Mesothelial cell of epicardium (in vitro differentiated cells): ENCODE measurements at places on chromosomes 5 and 9.

DNA sequence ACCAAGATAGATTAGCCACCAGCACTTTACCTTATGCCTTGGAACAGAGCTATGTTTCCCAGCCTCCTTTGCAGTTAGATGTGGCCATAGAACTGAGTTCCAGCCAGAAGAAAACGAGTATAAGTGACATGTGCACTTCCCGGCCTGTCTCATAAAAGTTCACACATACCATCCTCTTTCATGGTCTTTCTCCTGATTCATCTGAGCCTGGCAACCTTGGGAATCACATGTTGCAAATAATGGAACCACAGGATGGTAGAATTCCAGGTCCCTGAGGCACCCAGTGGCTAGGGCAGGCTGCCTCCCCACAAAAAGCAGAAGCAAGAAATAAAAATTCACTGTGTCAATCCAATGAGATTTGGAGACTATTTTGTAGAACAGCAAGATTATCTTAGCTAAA, 128.1 kb downstream of the PDE4D start:
- DNase-seq = no peak

GRCh38 chr9:79149585-79149984, 422.2 kb upstream of the TLE4 start:
- DNase-seq = no peak

DNA sequence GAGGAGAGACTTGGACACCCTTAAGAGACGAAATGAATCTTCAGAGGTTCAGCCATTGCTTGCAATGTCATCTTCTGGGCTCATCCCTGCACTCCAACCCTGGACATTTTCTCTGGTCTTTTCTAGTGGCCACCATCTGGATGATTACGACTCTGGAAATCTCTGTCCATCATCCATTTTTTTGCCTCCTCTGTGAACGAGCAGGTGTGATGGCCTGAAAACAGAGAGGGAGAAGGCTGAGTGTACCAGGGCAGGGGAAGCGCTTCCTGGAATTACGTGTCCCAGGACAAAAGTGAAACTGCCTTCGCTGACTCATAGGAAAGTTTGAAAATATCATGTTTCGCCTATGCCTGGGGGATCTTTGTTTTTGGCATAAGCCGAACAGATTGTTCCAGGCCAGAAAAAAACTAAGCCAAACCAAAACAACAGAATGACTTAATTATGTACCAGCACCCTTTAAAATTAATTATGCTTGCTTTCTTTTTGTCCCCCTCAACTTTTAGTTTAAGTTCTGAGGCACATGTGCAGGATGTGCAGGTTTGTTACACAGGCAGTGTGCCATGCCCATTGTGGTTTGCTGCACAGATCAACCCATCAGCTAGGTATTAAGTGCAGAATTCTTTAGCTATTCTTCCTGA, 31.9 kb downstream of the ANKRD33B start:
- no peak for DNase-seq

DNA sequence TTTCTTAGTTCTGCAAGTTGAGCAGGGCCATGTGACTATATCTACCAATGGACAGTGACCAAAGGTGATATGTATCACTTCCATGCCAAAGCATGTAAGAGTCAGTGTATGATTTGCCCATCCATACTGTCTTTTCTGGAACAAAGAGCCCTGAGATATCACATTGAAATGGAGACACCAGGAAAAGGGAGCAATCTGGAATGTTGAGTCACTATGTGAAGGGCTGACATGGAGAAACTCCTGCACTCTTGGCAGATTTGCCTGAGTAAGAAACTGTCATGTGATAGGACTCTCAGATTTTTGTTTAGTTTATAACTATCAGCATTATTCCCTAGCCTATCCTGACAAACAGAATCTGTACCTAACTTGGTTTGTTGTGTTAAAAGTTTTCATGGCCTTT, 29.8 kb upstream of the TMEM161B start:
- DNase-seq = no peak

- no peak for DNase-seq
Observed at GRCh38 chr5:132392411-132392810, 22.9 kb downstream of the SLC22A5 start.

- no peak for DNase-seq
Observed at GRCh38 chr9:132125361-132125760, 36.5 kb upstream of the NTNG2 start.

GRCh38 chr5:141934099-141934844, 10.6 kb downstream of the DELE1 start:
- DNase-seq = no peak

DNA sequence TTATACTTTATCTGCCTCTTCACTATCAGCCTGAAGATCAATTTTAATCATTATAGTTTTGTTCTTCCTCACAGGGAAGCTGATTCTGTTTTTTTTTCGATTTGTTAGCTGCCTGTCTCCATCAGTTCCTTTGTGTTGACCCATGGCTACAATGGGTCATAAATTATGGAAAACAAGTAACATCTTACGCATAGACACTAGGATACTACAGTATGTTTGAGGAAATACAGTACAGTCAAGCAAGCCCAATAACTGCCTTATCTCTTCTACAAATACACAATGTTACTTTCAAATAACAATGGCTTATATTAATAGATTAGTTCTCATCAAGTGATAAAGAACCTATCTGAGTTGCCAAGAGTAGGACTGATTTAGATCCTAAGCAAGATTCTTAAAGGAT, 160.5 kb upstream of the FREM1 start:
- no peak for DNase-seq

DNA sequence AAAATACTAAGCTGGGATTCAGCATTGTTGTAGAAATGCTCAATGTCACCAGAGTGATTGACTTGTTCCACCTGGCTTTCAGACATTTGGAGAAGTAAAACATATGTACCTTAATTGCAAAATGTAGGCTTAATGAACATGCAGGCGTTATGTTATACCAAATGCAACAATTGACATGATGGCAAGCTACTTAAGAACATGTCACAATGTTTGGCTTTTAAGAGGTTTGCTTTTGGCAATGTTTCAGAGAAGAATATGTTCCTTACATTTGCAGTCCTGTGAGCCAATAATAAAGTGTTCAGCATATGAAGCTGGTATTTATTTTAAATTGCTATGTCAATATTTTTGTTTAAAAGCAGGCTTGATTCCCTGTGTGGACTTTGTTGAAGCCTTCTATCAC, 111.7 kb upstream of the NUDT12 start:
- no peak for DNase-seq

- no peak for DNase-seq
Observed at GRCh38 chr5:181044093-181044599, 4.1 kb downstream of the BTNL9 start.

GRCh38 chr9:2041736-2042135, 26.6 kb downstream of the SMARCA2 start:
- no peak for DNase-seq

GRCh38 chr9:90641884-90642487, 638 bp downstream of the DIRAS2 start:
- no peak for DNase-seq

DNA sequence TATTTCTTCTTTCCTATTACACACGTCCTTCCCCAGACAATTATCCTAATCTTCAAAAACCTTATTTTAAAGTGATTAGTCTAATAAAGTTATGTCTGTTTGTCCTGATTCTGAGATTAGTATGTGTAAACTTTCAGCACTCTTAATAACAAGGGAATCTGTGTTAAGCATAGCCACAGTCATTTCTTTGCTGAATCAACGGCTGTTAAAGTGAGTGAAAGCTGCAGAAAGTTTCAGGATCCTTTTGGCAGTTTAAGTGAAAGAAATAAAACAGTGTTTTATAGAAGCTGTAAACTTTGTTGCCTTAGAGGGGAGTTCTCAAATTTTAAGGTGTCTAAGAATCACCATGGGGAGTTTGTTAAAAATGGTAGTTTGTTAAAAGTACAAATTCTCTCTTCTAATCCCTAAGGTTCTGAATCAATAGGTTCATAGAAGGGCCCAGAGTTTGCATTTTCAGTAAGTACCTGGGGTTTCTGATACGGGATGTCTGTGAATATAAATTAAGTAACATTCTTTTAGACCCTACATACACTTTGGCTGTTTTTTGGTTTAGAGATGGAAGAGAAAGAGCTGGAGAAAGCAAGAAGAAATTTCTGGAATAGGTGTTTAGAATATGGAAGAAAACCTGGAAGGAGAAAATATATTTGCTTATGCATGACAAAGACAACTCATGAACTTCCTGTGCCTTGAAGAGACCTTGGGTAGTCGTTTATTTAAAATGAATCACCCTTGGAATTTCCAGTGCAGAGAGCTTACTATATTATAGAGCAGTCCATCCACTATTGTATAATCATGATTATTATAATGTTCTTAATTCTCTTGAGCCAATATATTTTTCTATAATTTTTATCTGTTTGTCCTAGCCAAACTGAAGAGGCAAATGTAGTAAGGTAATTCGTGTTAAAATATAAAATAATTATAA, 45.7 kb downstream of the SCAMP1 start:
- no peak for DNase-seq

GRCh38 chr5:137395011-137395755, 103.9 kb downstream of the SPOCK1 start:
- no peak for DNase-seq

GRCh38 chr9:81074221-81074620, 615.1 kb downstream of the TLE1 start:
- no peak for DNase-seq

GRCh38 chr9:91785447-91785842, 164.6 kb downstream of the ROR2 start:
- no peak for DNase-seq

GRCh38 chr5:23639326-23639725, 131.9 kb downstream of the PRDM9 start:
- DNase-seq = no peak

- no peak for DNase-seq
Observed at GRCh38 chr5:119996128-119996527, 366.8 kb downstream of the FAM170A start.

- no peak for DNase-seq
Observed at GRCh38 chr5:116032991-116033390, 719 bp downstream of the ARL14EPL start.

DNA sequence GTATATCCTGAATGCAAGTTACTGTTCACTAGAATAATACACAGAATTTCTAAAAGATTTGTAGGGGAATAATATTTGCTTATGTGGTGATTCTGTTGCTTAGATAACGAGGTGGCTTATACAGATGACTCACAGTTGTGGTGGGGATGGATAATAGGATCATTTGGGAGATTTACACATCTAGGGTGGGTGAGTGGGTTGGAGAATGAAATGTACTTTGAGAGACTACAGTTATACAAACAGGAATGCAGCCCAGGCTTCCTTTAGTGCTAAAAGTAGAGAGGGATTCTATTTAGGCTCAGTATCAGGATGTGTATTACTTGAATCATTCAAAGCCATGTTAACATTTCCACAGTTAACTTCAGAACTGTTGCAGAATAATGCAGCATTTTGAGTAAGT, 1.8 kb downstream of the CTXN3 start:
- DNase-seq = no peak

- DNase-seq = no peak
Observed at GRCh38 chr5:176169393-176170063, 68.7 kb upstream of the SIMC1 start.

DNA sequence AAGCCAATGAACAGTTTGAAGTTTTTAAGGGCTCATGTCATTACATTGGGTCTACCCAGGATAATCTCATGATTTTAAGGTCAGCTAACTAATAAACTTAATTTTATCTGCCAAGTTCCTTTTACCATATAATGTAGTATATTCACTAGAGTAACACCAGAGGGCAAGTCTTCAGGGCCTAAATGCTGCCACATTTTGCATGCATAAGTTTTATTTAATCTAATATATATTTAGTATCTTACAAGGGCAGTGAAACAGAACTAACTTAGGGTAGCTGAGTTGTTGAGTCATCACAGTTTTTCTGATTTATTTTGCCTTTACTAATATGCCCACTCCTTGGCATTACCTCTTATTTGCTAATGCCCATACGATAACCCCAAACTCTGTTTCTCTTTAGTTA, 8.1 kb upstream of the APC start:
- no peak for DNase-seq

DNA sequence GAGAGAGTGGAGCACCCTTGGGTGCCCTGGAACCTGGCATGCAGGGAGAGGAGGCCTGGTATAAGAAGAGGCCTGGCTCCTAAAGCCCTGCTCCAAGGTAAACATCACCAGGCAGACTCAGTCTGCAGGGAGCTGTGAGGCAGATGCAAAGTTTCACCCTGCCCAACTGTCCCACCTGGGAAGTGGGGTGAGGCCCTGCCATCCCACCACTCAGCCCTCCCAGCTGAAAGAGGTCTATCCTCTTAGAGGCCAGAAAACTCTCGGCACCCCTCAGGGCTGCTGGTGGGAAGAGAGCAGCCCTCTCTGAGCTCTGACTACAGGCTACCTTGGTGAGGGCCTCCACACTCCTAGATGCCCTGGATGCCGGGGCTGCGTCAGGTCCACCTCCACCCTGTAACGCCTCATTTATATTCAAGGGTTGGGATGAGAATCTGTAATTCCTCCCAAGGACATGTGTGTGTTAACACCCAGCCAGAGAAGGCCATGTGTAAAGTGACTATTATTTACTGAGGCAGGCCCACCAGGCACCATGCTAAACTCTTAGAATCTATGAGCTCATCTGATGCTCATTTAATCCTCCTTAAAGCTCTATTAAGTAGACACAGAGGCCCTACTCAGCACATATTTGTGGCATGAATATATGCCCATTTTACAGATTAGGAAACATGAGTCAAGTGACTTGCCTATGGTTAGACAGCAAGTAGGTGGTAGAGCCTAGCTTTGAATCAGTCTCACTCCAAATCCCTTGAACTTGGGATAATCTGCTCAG, 205.9 kb downstream of the FSTL4 start:
- DNase-seq = no peak

GRCh38 chr9:128912270-128912853, 8.4 kb upstream of the PHYHD1 start:
- DNase-seq = no peak

- no peak for DNase-seq
Observed at GRCh38 chr9:102101723-102102122, 363.3 kb upstream of the GRIN3A start.

DNA sequence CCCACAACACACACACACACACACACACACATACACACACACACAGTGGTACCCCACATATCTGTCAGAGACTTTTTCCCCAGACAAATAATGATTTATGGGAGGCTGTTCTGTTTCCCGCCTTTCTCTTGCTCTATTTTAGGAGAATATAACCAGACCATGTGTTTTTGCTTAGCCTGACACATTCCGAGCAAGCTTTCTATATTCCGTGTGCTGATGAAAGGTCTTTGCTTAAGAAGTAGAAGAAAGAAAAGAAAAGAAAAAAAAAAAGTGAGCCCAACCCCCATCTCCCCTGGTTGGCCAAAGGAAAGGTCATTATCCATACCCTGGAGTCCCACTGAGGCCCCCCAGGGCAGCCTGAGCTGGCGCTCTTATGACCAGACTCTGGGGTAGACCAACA, 338.6 kb downstream of the SLIT3 start:
- no peak for DNase-seq

- DNase-seq = no peak
Observed at GRCh38 chr5:96072138-96072790, 110.6 kb upstream of the ELL2 start.

GRCh38 chr9:101486693-101487442, 46.8 kb upstream of the RNF20 start:
- DNase-seq = peak; percentile 65

- no peak for DNase-seq
Observed at GRCh38 chr5:79875230-79875629, 115.8 kb downstream of the MTX3 start.
